ENCODE measurements at places on chromosomes 4 and X.

DNA sequence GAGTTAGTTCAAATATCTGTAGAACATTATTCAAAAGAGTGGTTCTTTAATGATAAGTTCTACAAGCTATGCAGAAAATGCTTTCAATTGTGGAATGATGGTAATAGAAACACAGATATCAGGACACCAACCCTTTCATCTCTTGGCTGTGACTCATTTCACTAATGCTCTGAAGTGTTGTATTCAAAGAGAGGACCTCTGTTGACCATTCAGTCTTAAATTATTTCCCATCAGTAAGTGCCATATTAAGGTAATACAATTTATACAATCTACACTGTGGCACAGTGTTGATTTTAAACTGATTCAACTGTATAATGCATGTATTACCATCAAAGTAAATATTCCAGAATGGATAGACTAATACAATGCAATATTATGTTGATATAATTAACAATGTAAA lies 289.0 kb upstream of the ADGRL3 start:
- DNase-seq: no peak

GRCh38 chr4:786861-787300 lies 39.0 kb downstream of the CPLX1 start:
- no peak for DNase-seq

GRCh38 chr4:110106931-110107296 lies 91.5 kb downstream of the ELOVL6 start:
- peak; percentile 76 for DNase-seq

GRCh38 chr4:153155686-153156085 lies 48.6 kb upstream of the TRIM2 start:
- no peak for DNase-seq

DNA sequence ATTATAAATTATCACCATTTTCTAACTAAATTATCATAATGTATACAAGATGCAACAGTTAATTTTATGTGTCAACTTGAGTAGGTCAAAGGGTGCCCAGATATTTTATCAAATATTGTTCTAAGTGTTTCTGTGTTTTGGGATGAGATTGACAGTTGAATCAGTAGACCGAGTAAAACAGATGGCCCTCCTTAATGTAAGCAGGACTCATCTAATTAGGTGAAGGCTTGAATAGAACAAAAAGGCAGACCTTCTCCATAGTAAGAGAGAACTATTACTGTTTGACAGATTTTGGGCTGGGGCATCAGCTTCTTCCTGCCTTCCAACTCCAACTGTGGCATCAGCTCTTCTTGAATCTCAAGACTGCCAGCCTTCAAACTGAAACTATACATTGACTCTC lies 185.8 kb downstream of the TRAM1L1 start:
- no peak for DNase-seq

- no peak for DNase-seq
Measured at GRCh38 chr4:80007745-80008149, 65.3 kb downstream of the ANTXR2 start.

Data from fibroblast of gingiva (primary cell).